ENCODE measurements at places on chromosomes 3 and 15.

- DNase-seq, result no peak
Measured at GRCh38 chr15:96273317-96274086, 57.0 kb upstream of the NR2F2 start.

DNA sequence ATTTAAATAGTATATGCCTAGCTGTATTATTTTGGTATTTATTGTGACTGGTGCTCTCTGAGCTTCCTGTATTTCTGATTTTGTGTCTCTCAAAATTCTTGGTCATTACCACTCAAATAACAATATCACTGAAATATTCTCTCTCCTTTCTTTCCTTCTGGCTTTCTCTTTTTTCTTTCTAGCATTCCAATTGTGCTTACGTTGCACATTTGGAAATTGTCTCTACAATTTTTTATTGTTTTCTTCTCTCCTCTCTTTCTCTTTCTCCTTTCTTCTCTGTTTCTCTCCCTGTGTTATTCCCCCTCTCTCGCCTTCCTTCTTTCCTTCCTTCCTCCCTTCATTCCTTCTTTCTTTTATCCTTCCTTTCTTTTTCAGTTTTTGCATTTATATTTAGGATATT is 89.6 kb upstream of the MCTP2 start:
- no peak for DNase-seq

GRCh38 chr3:48394391-48394790 is 22.4 kb downstream of the FBXW12 start:
- DNase-seq, result no peak

DNA sequence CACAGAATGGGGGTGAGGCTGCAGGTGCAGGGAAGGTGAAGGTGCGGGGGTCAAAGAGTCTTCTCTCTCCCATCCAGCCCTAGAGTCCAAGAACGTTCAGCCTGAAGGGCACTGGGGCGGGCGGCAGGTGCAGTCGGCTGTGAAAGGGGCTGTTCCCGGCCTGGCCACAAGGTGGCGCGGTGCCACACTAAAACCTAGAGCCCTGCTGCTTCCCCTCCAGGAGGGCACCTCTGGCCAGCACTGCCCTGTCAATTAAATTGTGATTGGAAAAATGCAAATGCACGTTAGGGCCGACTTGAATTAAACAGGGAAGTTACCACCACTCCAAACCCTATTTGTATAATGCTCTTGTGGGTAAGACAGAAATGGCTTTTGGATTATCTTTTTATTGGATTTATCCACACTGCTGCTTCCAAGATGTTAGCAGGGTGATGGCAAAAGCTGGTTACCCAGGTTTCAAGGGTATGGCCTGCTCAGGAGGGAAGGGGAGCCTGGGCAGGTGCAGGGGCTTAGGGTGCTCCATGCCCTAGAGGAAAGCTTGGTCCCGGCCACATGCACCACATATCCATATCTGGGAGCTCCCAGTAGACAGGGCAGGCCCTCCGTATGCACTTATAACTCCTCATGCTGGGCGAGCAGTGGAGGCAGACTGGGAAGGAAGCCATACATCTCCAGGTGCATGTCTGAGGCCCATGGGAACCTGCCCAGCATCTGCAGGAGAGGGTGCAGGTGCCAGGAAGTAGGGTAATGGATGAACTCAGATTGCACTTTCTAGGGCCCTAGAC is 119.8 kb downstream of the ADCY5 start:
- peak; percentile 77 for DNase-seq

- no peak for DNase-seq
Measured at GRCh38 chr3:152287898-152288576, 19.3 kb downstream of the MBNL1 start.

DNA sequence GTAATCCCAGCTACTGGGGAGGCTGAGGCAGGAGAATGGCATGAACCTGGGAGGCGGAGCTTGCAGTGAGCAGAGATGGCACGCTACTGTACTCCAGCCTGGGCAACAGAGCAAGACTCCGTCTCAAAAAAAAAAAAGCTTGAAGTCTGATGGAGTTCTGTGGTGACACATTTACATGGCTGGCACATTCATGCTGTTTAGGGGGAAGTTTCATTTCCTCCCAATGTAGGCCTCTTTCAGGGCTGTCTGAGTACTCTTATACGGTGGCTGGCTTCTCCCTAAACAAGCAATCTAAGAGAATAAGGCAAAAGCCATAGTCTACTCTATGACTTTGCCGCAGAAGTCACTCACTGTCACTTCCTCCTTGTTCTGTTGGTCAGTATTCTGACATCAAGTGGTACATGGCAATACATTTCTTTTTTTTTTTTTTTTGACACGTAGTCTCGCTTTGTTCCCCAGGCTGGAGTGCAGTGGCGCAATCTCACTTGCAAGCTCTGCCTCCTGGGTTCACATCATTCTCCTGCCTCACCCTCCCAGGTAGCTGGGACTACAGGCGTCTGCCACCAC is 41.2 kb downstream of the OIP5 start:
- DNase-seq, result no peak

DNA sequence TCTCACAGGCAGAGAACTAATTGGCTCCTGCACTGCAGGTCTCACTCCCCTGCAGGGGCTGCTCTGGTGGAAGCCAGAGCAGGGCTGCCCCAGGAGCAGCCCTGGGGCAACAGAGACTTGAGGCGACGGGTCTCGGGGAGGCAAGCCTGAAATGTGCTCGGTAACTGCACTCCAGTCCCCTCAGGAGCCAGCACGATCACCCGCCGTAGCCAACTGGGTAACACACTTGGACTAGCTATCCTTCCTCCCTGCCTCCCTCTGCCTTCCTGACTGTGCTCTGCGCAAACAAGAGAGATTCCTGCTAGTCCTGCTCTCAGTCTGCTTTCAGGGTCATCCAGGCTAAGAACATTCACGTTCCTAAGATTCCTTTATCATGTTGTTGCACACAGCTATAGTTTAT is 140.7 kb upstream of the NSMCE3 start:
- DNase-seq, result no peak

GRCh38 chr3:195352895-195353488 is 82.0 kb upstream of the XXYLT1 start:
- DNase-seq, result no peak

DNA sequence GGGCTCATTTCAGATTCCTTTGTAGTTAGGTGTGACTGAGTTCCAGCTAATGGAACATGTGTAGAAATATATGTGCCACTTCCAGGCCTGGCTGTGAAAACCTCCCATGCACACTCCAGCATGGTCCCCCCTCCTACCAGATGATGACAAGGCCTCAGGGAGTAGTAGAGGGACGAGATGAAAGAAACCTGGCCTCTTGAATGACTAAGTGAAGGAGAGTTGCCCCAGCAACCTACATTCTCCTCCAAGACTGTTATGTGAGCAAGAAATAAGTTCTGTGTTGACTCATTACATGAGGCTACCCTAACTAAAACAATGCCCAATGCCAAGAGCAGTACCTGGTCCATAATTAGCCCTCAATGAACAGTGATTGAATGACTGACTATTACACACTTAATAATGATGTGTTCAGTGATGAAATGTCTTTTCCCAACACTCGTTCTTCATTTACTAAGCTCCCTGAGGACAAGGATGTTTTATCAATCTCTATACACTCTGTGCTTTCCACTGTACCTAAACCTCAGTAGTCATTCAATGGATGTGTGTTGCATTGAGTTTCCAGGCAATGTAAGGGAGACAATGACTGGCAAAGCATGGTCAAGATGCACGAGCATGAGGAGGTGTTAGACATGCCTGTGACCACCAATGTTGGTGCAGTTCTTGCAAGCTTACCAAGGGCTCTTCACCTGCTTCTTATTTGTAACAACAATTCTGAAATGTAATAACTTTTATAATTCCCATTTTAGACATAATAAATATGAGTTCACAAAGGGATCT is 62.0 kb upstream of the BCL6 start:
- no peak for DNase-seq

GRCh38 chr3:3334491-3334890 is 155.0 kb upstream of the CRBN start:
- DNase-seq, result no peak

DNA sequence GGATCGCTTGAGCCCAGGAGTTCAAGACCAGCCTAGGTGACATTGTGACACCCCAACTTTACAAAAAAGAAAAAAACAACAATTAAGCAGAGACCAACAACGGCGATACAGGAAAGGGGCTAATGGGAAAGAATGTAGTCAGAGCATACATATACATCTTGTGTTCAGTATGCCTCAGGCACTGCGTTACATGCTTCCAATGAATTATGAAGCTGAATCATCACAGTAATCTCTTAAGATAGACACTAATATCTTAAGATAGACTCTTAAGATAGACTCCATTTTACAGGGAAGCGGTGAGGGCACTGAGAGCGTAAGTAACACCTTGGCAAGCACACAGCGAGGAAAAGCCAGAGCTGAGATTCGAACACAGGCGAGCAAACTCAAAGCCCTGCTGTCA is 6.1 kb upstream of the LDHAL6B start:
- DNase-seq, result no peak

DNA sequence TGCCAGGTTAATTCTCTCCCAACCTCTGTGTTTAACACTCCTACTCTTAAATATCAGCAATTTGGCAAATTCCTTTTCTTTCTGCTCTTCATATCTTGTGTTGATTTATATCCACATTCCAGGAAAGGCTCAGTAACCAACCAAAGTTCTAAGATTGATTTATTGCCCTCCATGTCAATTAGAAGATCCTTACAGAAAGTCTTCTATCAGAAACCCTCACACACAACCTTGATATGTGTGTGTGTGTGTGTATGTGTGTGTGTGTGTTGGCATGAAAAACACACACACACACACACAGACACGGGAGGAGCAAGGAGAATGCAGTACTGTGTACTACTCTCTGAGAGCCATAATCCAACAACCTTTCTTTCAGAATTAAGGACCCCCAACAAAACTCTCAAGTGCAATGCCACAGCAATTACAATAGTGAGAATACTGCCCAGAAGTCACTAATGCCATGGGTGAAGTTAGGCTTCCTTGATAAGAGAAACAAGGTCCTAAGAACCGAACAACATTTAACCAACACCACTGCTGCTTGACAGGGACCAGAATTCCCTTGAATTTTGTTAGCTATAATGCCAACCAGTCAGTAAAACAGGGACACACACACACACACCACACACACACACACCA is 1.1 kb downstream of the LSAMP start:
- no peak for DNase-seq

- no peak for DNase-seq
Measured at GRCh38 chr3:187610981-187611511, 59.1 kb downstream of the SST start.

GRCh38 chr3:109683746-109684145 is 346.4 kb upstream of the DPPA4 start:
- no peak for DNase-seq

GRCh38 chr3:104846270-104846669 is 520.4 kb upstream of the ALCAM start:
- no peak for DNase-seq

DNA sequence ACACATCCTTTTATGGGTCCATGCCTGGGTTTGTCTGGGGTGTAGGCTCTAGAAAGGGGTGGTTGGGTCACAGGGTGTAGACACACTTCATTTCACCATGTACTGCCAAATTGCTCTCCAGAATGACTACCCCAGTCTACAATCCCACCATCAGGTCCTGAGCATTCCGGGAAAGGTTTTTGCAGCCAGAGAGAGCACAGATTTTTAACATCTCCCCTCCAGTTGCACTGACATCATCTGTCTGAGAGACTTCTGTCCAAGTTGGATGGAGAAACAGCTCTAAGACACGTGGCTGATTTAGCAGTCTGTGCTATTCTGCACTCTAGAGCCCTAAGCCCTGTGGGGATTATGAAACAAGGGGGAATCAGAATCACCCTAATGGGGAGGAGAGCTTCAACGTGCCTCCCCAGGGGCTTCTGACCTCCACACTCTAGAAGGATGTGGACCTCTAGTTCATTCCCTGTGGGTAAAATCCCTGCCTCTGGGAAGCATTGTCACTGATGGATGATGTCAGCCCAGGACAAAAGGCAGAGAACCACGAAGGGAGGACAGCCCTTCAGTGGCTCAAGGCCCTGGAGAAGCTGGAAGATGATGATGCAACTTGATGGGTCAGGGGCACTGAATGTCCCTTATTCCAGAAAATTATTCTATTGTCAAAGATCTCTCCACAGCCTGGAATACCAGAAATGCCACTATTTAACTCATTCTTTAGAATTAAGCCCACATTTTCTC is 71.5 kb downstream of the CD200R1L start:
- DNase-seq, result no peak

- DNase-seq, result no peak
Measured at GRCh38 chr3:53159156-53160060, 1.6 kb upstream of the PRKCD start.

- no peak for DNase-seq
Measured at GRCh38 chr3:136714020-136714419, 38.2 kb downstream of the STAG1 start.

- no peak for DNase-seq
Measured at GRCh38 chr3:15647611-15648167, 46.1 kb downstream of the BTD start.

DNA sequence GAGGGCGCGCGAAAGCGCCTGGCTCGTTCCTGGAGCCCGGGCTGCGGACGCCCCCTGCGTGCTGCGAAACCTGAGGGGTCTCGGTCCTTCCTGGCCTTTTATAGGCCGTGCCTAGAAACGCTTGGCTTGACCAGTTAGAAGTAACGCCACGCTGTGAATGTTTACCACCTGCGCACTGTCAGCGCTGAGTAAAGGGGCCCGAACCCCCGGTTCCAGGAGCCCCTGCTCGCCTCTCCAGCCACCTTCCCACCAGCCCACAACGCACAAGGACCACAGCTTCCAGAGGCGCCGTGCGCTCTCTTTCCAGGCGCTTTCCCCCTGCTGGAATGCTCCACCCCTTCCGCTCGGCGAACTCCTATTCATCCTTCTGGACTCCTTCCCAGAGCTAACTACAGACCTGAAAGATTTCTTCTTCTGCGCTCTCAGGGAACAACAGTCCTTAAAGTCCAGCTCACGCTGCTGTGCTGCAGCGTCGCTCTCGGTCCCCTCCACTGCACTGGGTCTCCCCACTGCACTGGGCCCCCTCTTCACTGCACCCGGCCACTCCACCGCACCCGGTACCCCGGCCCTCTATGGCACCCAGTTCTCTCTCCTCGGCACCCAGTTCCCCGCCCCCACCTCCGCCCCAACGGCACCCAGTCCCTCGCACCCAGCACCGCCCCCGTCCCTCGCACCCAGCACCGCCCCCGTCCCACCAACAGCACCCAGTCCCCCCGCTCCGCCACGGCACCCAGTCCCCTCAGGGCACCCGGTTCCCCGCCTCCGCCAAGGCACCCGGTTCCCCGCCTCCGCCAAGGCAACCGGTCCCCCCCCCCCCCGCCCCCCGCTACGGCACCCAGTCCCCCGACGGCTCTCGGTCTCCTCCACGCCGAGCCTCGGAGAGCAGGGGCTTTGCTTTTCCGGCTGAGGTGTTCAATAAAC is 69.8 kb downstream of the SQOR start:
- DNase-seq, result no peak

- no peak for DNase-seq
Measured at GRCh38 chr3:39133093-39133490, 20.3 kb downstream of the CSRNP1 start.

DNA sequence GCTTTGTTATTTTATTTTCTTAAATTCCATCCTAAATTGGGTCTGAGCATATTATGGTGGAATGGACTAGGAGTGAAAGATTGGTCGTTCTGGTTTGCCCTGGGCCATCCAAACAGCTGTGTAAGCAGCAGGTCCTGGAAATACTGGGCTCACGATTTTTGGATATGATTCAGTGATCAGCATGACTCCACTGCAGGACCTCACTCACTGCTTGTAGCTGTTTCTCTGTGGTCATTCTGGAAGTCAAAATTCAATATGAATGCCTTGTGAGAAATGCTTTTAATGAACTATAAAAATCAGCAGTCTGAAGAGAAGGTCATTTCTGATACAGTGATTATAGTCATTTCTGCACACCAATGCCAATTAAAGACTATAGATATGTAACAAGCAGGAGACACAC is 185.0 kb downstream of the RBMS3 start:
- DNase-seq, result no peak
